ENCODE measurements at places on chromosomes 4 and X. TPM values are rescaled to one million over a fixed set of nuclear protein-coding genes. Genes with fewer than 3 reads are reported as not detected.

Gene MAOB
- total RNA-seq, result 20.6 TPM

Gene MAGEA10
- not detected for total RNA-seq

Gene ARHGAP36
- not detected for total RNA-seq

Gene NSG1
- 5.5 TPM for total RNA-seq

Gene AFF2
- 10.2 TPM for total RNA-seq

Gene ZRSR2
- 10.9 TPM for total RNA-seq

Gene F11
- total RNA-seq, result 4.6 TPM

Gene MAGEA12
- total RNA-seq, result not detected

Gene TRMT2B
- 19.5 TPM for total RNA-seq

Gene TMSB15C
- 1.0 TPM for total RNA-seq

Gene SHROOM2
- 5.6 TPM for total RNA-seq

Gene TLR3
- 44.2 TPM for total RNA-seq

Gene XK
- total RNA-seq, result 2.9 TPM

Gene GAGE13
- not detected for total RNA-seq

Gene STEEP1
- 21.2 TPM for total RNA-seq

Gene USP26
- total RNA-seq, result not detected

Gene IL2
- not detected for total RNA-seq

Gene TAF7L
- not detected for total RNA-seq

Gene AKAP14
- total RNA-seq, result 2.7 TPM

Gene BCORL1
- total RNA-seq, result 12.1 TPM

Gene XAGE1A
- total RNA-seq, result not detected

Gene AIFM1
- total RNA-seq, result 33.1 TPM

Gene WDR45
- total RNA-seq, result 51.6 TPM

Data from left lung (tissue), 14 donors.